Mucosa of descending colon (tissue), 3 donors: ENCODE measurements at places on chromosomes 4 and X. TPM values are rescaled to one million over a fixed set of nuclear protein-coding genes. Genes with fewer than 3 reads are reported as not detected.
A peak's percentile ranks its signal among the peaks of the same experiment; 100 is the strongest.

DNA sequence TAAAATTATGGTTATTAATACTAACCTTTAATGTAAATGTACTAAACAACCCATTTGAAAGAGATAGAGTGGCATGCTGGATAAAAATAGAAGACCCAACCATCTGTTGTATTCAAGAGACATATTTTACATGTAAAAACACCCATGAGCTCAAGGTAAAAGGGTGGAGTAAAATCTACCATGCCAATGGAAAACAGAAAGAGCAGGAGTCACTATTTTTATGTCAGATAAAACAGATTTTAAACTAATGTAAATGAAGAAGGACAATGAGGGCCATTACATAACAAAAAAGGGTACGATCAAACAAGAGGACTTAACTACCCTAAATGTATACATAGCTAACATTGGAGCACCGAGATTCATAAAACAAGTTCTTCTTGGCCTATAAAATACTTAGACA is 66.3 kb downstream of the ITM2A start:
- DNase-seq: no peak

DNA sequence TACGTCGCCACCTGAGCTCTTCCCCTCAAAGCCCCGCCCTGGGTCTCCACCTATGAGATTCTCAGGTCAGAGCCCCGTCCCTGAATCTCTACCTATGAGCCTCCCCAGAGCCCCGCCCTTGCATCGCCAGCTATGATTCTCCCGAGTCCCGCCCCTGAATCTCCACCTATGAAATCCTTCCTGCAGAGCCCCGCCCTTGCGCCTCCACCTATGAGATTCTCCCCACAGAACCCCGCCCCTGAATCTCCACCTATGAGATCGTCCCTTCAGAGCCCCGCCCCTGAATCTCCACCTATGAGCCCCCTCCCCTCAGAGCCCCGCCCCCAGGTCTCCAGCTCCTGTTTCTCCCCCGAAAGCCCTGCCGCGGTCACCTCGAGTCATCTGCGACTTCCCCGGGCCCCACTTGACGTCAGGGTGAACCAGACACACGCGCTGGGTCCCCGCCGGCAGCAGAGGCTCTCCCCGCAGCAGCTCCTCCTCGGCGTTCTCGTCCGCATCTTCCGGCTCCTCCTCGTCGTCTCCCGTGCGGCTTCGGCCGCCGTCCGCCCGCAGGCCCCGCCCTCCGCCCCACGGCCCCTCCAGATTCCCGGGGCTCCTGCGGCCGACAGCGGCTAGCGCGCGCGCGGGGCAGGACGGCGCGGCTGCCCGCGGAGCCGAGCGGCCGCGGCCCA is 393 bp downstream of the GTPBP6 start:
- DNase-seq: peak; percentile 97

DNA sequence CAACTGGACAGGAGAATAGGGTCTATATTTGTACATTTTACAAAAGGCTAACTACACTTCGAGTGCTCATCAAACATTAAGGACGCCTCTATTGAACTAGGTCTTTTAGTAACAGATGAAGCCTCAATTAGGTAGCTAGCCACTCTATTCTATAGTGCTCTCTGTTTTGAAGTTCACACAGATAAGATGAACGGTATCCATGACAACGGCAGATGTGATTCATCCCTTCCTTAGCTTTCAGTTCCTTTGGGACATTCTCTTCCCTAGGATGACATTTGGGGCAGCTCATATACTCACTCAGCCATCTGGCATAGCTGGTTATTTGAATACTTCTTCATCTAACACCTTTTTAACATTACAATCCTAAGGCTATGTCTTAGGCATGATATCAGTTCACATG is 62.4 kb upstream of the WDFY3 start:
- DNase-seq: no peak

GRCh38 chrX:87516717-87517121 is 883 bp upstream of the KLHL4 start:
- DNase-seq: no peak

DNA sequence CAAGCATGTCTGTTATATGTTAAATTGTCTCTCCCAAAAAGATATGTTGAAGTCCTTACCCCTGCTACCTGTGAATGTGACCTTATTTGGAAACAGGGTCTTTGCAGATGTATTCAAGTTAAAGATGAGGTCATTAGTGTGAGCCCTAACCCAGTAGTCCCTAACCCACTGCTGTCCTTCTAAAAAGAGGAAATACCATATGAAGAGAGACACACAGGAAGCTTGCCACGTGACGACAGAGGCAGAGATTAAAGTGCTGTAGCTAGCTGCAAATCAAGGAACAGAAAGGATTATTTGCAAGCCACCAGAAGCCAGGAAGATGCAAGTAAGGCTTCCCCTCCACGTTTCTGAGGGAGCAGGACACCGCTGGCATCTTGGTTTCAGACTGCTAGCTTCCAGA is 150.1 kb downstream of the HNRNPD start:
- DNase-seq: no peak

GRCh38 chr4:90536408-90536807 is 409.2 kb downstream of the CCSER1 start:
- DNase-seq: no peak

- no peak for DNase-seq
These were observed 125.2 kb downstream of the BMP15 start for GRCh38 chrX:51035746-51036145.

Gene FRG2
- total RNA-seq: not detected

Gene ARHGAP4
- total RNA-seq: 47.8 TPM
